Hepatocyte (in vitro differentiated cells): ENCODE measurements at places on chromosomes 11 and 22. TPM values are rescaled to one million over a fixed set of nuclear protein-coding genes. Genes with fewer than 3 reads are reported as not detected.

GRCh38 chr22:40240160-40240559 is 62.4 kb downstream of the TNRC6B start:
- no peak for DNase-seq

DNA sequence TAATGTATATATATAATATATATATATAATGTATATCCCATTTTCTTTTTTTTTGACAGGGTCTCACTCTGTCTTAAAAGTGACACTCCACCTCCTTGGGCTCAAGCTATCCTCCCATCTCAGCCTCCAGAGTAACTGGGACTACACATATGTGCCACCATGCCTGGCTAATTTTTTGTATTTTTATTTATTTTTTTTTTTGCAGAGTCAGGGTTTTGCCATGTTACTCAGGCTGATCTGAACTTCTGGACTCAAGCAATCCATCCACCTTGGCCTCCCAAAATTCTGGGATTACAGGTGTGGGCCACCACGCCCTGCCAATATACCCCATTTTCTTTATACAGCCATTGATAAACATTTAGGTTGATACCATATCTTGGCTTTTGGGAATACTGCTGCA is 33.9 kb upstream of the SLC22A24 start:
- no peak for DNase-seq

DNA sequence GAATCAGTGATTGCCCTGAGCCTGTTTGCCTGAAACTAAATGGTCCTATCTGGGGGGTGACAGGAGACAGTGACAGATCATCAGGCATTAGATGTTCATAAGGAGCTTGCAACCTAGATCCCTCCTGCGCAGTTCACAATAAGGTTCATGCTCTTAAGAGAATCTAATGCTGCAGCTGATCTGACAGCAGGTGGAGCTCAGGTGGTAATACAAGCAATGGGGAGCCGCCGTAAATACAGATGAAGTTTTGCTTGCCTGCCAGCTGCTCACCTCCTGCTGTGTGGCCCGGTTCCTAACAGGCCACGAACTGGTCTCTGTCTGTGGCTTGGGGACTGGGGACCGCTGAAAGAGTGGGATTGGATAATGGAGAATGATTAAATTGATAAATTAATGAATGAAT is 14.0 kb downstream of the NOX4 start:
- DNase-seq = peak; percentile 46

DNA sequence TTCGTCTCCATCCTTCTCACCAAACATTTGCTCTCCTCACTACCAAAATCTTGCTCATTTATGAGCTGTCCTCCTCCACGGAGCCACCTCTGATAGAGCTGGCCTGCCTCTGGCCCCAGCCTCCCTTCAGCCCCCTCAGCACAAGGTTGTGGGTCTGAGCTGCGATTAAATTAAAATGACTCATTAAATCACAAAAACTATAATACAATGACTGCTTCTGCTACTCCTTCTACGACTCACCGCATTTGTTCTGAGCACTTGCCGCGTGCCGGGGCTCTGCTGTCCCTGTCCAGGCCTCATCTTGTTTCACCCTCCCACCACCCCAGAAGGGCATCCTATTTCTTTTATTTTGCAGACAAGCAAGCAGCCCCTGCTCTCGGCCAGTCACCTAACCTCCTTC is 49.2 kb upstream of the TIMP3 start:
- no peak for DNase-seq

DNA sequence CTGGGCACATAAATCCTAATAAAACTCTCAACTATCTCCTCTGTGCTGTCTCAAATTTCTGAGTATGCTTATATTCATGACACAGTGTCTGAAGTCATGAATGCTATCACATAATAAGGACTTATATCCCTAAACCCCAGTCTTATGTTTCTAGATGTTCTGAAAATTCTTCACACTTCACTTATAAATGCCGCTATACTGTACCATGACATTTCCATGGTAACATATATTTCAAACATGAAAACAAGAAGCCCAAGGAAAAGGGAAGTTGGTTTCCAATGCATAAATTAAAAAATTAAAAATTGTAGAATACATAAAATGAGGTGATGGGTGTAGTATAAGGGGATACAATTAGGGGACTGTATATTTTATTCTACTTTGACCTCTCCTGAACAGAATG is 11.7 kb downstream of the GVQW3 start:
- no peak for DNase-seq

GRCh38 chr11:37907436-37908218 is 1309.6 kb upstream of the RAG2 start:
- no peak for DNase-seq

- DNase-seq = no peak
Observed at GRCh38 chr11:64390558-64390957, 31.6 kb downstream of the RPS6KA4 start.

DNA sequence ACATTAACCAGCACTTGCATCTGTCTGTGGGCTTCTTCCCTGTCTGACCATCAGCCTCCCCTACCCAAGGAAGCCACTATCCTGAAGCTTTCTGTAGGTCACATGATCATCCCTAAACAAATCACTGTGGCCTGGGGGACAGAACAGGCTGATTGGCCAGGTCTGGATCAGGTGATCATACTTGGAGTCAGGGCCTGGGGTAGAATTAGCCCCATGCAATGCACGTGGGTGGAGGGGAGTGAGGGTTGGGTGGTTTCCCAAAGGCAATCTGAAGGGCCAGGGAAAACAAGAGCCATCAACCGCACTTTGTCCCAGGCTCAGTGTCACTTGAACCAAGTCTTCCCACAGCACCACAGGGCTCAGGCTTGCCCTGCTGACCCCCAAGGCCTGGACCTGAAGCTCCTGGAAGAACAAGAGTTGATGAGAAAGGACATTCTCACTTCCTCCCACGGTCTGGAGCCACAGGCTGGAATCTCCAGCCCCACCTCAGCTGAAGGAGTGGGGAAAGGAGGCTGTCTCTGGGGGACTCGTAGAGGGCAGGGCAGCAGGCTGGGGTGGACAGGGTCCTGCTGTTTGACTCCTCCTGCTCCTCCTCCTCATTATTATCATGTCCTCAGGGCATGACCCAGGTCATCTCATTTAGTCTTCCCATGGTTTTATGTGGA is 31.5 kb upstream of the TSPAN18 start:
- no peak for DNase-seq

DNA sequence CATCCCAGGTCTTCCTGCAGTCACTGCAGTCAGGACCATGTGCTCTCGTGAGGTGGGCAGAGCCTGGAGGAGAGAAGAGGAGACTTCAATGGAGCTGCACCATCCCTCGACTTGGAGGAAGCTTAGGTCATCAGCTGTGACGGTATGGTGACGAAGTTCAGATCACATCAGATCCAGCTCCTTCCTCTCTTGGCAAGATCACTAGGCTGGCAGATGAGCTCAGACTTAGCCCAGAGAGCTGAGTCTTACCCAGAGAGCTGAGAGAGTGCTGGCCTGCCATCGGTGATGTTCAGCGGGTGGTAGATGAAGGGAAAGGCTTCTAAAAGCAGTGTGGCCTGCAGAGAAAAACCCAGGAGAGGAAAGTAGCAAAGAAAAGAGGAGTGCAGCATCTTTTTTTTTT is 1.8 kb upstream of the SLC15A3 start:
- no peak for DNase-seq

- no peak for DNase-seq
Observed at GRCh38 chr11:83583757-83584366, 297.7 kb upstream of the CCDC90B start.

DNA sequence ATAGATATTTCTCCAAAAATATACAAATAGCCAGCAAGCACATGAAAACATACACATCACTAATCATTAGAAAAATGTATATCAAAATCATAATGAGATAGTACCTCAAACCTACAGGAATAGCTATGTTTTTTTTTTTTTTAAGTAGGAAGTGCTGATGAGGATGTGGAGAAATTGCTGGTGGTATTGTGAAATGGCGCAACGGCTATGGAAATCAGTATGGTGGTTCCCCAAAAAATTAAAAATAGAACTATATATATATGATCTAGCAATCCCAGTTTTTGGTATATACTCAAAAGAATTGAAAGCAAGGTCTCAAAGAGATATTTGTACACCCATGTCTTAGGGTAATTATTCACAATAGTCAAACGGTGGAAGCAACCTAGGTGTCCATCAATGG is 46.0 kb upstream of the HIPK3 start:
- DNase-seq = no peak

GRCh38 chr22:19289475-19290161 is 1.9 kb downstream of the CLTCL1 start:
- peak; percentile 23 for DNase-seq

DNA sequence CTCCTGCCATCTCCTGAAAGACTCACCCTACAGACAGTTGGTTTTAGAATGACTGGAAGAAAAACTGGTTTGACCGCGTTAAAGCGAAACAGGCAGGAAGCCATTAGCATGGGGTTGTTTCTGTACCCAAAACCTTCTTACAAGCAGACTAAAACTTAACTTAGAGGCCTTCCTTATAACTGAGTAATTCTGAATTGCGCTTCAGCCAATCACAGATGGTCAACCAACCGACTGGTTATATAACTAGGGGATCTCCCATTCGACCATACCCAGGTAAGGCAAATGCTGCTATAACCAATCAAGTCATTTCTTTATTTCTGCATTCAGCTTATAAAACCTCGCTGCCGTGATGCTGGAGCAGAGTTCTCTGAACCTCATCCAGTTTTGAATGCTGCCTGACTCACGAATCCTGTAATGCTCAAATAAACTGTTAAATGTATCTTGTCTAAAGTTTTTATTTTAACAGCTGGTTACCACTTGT is 87.8 kb upstream of the DRD2 start:
- DNase-seq = no peak

GRCh38 chr11:46075928-46076327 is 45.3 kb downstream of the PHF21A start:
- no peak for DNase-seq

GRCh38 chr11:110072930-110073329 is 20.3 kb upstream of the ZC3H12C start:
- no peak for DNase-seq

DNA sequence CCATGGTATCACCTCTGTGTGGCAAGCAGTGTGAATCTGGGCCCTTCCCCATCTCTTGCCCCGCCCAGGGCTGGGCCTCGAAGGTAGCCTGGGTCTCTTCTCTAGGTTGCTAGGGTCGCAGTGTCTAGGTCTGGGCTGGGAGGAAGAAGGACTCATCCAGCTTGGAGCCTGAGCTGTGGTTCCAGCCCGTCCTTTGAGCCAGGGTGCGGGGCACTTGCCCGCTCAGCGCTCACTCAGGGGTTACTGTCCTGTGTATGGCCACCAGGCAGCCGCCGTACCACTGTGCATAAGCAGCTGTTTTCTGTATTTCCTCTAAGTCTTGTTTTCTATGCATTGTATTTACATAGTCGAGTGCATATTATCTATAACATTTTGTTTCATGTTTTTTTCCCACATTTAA is 160.9 kb downstream of the TBC1D22A start:
- no peak for DNase-seq

DNA sequence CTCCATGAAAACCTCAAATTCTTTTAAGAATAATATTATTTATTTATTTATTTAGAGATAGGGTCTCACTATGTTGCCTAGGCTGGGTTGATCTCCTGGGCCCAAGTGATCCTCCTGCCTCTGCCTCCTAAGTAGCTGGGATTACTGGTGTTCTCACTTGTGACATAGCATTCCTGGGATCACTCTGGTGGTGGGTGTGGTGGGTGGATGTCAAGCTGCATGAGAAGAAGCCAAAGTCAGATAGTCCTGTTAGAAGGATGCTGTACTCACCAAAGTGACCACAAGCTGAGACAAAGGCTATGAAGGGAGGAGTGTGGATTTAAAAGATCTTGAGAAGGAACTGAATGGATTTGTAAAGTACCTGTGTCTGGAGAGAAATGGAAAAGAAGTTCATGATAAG is 87.9 kb upstream of the SPON1 start:
- no peak for DNase-seq

DNA sequence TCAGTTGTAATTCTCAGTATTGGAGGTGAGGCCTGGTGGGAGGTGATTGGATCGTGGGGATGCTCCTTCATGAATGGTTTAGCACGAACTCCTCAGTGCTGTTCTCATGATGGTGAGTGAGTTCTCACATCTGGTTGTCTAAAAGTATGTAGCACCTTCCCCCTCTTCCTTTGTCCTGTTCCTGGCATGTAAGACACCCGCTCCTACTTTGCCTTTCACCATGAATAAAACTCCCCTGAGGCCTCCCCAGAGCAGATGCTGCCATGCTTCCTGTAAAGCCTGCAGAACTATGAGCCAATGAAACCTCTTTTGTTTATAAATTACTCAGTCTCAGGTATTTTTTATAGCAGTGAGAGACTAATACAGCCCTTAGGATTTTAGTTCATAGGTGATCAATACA is 191.5 kb downstream of the MAML2 start:
- no peak for DNase-seq

DNA sequence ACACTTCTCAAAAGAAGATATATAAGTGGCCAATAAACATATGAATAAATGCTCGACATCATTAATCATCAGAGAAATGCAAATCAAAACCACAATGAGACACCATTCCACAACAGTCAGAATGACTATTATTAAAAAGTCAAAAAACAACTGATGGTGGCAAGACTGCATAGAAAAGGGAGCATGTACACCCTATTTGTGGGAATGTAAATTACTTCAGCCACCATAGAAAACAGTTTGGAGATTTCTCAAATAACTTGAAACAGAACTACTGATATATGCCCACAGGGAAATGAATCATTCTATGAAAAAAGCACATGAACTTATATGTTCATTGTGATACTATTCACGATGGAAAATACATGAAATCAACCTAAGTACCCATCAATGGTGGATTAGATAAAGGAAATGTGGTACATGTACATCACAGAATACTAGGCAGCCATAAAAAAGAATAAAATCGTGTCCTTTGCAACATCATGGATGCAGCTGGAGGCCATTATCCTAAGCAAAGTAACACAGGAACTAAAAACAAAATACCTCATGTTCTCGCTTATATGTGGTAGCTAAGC is 42.4 kb downstream of the GLYATL2 start:
- no peak for DNase-seq

GRCh38 chr11:26676641-26677040 is 45.2 kb downstream of the SLC5A12 start:
- DNase-seq = no peak

The MGAT3 gene
- 20.0 and 22.3 TPM in 2 replicates for total RNA-seq

The LDHAL6A gene
- total RNA-seq = not detected in 2 replicates

The OR8H1 gene
- total RNA-seq = not detected in 2 replicates

The RIBC2 gene
- 0.48 and 0.50 TPM in 2 replicates for total RNA-seq

The ATP5MG gene
- total RNA-seq = 64.7 and 68.1 TPM in 2 replicates

The FAM227A gene
- total RNA-seq = 1.1 and 2.9 TPM in 2 replicates

The ZNF215 gene
- total RNA-seq = 3.3 and 3.6 TPM in 2 replicates

The GGTLC3 gene
- total RNA-seq = not detected in 2 replicates

The TKFC gene
- total RNA-seq = 41.5 and 42.3 TPM in 2 replicates

The CYP2D6 gene
- total RNA-seq = 2.2 and 3.8 TPM in 2 replicates

The KRTAP5-1 gene
- total RNA-seq = not detected in 2 replicates

The ROBO4 gene
- total RNA-seq = 0.48 and 2.0 TPM in 2 replicates

The RGL4 gene
- total RNA-seq = not detected in 2 replicates

The MPEG1 gene
- 0.04 and 0.57 TPM in 2 replicates for total RNA-seq

The MUC2 gene
- total RNA-seq = 6.7 and 18.2 TPM in 2 replicates

The CCDC116 gene
- total RNA-seq = 0.20 and 0.30 TPM in 2 replicates

The LRRC32 gene
- 14.7 and 25.5 TPM in 2 replicates for total RNA-seq

The CCDC83 gene
- total RNA-seq = not detected in 2 replicates

The NOX4 gene
- 12.7 and 20.7 TPM in 2 replicates for total RNA-seq

The SMIM38 gene
- total RNA-seq = 0.40 and 0.70 TPM in 2 replicates
